CMK (cell line): ENCODE measurements at places on chromosomes 6 and 20.

GRCh38 chr20:1775117-1775516, 117.5 kb upstream of the SIRPG start:
- DNase-seq: no peak

- DNase-seq: no peak
These were observed 488.1 kb upstream of the AGPAT4 start for GRCh38 chr6:161761966-161762365.

DNA sequence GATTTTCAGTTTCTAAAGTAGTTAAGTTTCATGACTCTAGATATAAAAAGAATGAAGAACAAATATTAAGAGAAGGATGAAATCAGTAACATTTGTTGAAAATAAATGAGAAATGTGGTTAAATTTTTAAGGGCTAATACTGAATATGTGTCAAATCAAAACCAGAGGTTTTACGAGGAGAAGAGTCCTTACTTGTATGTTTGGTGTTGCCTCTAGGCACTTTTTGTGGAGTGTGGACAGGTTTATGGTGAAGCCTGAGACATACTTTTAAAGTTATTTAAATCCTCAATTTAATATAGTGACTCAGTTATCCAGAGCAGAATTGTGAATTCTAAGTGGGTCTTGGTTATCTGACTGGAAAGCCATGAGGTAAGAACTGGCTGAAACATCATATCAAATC, 68.7 kb downstream of the COL19A1 start:
- DNase-seq: no peak

DNA sequence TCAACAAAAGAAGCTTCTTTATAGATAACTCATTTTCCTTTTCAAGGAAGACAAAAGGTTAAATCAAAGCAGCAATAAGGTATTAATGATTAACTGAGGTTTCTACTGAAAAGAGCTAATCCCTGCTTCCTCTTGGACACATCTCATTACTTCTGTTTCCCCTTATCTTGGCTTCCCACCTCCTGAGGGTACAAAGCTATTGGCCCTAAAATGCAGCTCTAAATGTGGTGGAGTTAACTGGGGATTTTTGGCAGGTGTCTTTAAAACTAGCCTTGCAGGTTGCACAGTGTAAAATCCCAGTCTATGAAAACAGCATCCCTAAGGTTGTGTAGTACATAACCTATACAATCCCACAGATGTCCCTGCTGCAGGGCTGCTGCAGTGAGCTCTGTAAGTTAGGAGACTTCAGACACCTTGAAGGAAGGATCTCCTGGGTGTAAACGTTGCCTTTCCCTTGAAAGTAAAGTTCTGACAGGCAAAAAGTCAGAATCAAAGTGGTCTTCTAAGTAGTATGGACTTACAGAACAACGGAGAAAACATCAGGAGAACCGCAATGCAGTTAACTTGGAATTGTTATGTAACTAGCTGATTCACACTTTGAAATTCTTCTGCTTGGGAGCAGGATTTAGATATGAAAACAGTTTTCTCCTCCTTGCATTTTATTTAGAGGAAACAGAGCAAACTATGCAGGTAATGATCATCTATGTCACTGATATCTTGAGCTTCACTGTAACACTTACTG, 71.7 kb upstream of the TRAF3IP2 start:
- no peak for DNase-seq

- DNase-seq: no peak
These were observed 80.4 kb downstream of the RWDD2A start for GRCh38 chr6:83273596-83273995.

DNA sequence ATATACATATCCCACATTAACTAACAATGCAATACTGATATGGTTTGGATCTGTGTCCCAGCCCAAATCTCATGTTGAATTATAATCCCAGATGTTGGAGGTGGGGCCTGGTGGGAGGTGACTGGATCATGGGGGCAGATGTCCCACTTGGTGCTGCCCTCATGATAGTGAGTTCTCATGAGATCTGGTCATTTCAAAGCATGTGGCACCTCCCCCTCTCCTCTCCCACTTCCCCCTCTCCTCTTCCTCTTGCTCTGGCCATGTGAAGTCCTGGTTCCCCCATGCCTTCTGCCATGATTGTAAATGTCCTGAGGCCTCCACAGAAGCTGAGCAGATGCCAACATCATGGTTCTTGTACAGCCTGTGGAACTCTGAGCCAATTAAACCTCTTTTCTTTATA, 71.2 kb downstream of the FYN start:
- no peak for DNase-seq

DNA sequence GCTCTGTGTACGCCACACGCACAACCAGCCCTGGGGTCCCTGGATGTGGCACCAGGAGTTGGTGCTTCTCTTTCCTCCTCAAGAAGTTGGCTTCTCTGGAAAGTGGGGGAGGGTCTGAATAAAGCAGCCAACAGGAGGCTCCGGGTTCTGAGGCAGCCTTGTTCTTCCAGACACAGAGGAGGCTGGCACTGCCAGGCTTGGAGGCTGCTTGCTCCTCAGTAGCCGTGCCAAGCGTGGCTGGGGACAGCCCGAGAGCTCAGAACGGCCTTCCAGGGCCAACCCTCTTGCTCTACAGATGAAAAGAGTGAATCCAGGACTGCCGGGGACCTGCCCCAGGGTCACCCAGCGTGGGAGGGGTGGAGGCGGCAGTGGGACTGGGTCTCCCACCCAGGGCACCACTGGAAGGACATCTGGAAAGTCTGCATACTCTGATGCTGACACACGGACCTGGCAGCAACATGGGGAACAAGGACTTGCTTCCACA, 70.4 kb downstream of the SLC22A23 start:
- DNase-seq: no peak

- no peak for DNase-seq
These were observed 54.6 kb upstream of the RIPOR2 start for GRCh38 chr6:24990236-24990845.

- DNase-seq: no peak
These were observed 16.6 kb upstream of the SIRT5 start for GRCh38 chr6:13557841-13558240.

DNA sequence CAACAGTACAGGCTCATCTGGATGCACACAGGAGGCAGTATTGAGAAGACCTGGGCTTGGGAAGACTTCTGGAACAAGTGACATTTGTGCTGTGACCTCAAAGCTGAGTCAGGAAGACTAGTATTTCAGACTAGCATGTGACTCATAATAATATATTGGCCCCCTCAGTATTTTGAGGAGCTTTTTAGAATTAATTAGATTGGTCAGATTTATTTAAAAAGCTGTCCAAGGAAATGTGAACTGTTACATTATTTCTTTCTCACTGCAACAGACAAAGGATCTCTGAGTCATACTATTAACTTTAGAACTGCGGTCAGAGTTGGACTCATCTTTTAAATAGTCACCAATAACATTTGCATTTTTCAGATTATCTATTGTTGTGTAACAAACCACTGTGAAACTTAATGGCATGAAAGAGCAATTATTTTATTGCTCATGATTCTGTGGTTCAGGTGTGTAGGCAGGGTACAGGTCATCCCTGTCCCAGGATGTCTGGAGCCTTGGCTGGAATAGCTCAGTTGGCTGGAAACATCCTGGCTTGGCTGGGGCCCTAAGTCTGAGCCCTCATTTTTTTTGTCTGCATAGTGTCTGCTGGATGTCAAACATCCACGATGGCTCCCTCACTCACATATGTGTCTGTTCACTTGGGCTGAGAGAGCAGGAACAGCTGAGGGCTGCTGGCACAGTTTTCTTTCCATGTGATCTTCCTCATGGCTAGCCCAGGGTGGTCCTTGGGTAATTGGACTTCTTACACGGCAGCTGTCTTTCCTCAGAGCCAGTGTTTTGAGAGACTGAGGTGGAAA, 46.9 kb downstream of the MAP3K4 start:
- no peak for DNase-seq

GRCh38 chr20:43583982-43584432, 6.7 kb upstream of the IFT52 start:
- DNase-seq: peak; percentile 49

DNA sequence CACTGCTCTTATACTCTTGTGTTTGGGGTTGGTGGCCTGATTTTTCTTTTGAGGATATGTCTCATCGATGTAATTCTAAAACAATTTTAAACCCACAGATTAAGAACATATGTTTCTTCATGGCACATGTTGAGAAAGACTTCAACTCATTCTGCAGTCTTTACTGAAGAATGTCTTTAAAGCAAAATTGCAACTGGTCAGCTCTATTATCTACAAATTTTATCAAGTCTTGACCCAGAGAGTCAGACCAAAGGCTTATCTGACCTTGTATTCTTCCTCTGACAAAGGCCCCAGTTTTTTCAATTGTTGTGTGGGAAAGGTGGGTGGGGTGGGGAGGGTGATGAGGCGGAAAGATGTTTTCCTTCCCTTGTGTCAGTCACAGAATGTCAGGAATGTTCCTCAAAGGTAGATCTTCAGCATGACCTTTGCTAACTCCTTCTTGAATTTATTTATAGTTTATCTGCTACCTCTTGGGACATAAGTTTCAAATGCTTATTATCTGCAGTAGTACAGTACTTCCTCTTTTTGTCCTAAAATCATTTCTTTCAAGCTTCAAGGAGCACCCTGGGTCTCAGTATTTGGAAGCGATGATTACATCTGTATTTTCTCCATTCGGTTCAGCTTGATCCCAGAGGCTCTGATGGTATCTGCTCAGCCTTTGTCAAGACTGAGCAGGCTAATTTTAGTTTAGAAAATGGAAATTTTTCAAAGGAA, 63.2 kb upstream of the TIAM2 start:
- no peak for DNase-seq

GRCh38 chr6:42350911-42351310, 100.8 kb downstream of the TRERF1 start:
- no peak for DNase-seq

- DNase-seq: no peak
These were observed 78.1 kb upstream of the EZR start for GRCh38 chr6:158897236-158897635.

- no peak for DNase-seq
These were observed 284.5 kb upstream of the GJE1 start for GRCh38 chr6:141848029-141848890.

- no peak for DNase-seq
These were observed 294.5 kb upstream of the PLCB4 start for GRCh38 chr20:8774412-8774811.

GRCh38 chr6:125294925-125295324, 6.8 kb downstream of the HDDC2 start:
- no peak for DNase-seq

GRCh38 chr20:48262466-48262865, 477.2 kb upstream of the SULF2 start:
- DNase-seq: no peak

DNA sequence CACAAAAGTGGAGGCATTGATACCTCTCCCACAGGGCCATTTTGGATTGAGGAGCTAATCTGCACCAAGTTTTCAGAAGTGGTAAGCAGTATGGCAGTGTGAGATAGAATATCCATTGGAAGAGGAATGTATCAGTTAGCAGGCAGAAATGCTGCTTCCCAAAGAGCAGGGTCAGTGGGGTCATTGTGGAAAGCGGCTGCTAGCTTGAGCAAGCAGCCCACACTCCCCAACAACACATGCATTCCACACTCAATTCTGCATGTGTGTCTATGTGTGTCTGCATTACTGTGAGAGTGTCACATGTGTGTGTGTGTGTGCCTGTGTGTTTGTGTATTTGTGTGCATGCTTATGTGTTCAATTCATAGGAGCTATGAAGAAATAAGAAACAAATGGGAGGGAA, 190.9 kb upstream of the FOXA2 start:
- no peak for DNase-seq

DNA sequence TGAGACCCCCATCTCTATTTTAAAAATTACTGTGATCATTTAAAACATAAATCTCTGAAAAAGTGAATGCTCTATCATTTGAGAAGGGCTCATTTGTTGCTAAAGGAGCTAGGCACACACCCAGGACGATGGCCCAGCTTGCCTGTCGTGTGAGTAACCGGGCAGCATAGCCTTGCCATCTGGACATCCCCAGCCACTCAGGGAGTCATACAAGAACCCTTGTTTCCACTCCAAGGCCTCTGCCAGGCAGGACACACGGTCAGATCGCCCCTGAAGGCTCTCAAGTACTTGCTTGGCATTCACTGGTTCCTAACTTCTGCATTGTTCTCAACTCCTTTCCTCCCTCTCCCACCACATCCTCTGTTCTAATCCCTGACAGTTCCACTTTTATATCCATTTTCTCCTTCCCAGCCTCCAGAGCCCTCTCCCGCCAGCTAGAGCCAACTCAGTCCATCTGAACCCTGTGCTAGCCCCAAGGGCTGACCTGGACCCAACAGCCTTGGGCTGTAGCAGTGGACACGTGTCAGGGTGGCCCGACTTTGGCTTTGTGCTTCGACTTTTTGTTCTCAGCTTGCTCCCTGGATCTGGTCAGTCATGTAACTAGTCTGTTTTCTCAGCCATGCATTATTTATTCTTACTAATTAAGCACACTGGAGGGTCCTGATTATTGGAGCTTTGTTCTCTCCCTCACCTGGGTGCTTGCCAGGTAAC, 15.7 kb upstream of the EZR start:
- DNase-seq: no peak

GRCh38 chr6:81575442-81575841, 177.0 kb downstream of the TENT5A start:
- no peak for DNase-seq

DNA sequence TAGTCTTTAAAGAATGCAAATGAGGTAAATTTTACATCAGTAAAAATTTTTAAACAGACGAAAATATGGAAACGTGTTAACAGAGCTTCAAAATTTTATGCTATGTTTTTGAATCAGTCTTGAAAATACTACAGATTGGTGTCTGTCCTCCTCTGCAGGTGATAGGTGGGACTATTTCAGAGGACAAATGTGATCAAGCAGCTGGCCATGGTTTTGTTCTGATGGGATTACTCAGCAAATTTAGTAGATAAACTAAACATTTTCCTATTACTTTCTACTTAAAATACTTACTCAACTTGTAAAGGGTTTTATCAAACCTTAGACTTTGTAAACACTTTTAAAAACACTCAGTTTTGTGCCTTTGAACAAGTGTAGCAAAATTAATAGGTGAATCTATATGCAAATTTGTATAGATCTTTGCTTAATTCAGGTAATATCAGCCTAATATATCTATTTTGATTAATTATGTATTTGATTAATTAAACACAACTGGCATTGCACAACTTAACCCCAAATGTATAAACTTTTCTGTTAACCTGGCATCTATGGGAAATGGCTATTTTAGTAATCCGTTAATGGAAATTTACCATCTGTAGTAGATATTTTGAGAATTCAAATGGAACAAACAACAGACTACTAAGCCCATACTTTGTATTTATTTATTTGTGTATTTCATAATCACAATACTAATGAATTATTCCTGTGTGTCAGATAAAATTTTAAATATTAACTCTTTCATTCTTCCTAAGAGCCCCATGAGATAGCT, 22.5 kb downstream of the ADGRB3 start:
- DNase-seq: no peak

- DNase-seq: no peak
These were observed 67.0 kb downstream of the SRC start for GRCh38 chr20:37413023-37413334.

DNA sequence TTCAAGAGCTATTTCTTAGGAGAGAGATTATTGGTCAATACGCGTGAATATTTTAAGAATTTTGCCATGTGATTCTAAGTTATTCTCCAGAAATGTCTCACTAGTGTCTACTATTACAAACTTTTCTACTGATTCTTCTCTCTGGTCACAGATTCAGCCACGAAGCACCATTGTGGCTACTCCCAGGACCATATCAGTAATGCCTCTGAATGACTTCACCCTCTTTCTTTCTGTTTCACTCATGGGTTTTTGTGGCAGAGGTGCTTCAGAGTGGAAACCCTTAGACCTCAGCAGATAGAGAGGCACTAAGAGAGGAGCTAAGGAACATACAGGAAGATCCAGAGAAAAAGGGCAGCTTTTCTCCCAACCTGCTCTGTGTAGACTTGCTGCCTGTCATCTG, 211.3 kb downstream of the CBLN4 start:
- no peak for DNase-seq

GRCh38 chr20:2280082-2280481, 15.7 kb upstream of the TGM3 start:
- peak; percentile 22 for DNase-seq
